GM23338 (cell line): ENCODE measurements at places on chromosomes 16 and 17.

DNA sequence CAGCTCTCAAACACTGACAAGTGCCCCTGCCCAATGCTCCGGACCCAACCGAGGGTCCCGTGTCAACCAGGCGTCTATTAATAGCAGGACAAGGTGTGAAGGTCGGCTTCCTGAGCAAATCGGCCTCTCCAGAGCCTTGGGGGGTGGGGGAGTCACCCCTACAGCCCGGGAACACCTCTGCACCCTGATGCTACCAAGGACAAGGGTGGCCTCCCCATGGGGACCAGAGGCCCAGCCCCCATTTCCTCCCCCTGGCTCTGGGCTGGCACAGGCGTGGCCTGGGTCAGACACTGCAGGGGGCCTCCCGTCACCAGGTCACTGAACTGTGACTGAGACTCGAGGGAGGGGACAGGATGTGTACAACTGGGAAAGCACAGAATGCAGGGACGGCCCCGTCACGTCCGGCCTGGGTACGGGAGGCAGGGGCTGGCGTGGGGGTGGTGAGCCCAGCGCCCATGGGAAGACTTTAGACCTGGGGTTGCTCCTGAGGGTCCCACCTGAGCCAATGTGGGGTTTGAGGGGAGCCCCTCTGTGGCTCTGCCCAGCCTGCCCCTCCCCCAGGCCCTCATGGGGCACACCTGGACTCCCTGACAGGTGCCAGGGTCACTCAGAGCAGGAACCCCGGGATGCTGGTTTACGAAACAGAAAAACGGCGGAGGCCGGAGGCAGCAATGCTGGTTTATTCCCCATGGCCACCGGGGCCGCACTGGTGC, 579 bp upstream of the CYBA start:
- peak; percentile 48 for DNase-seq

GRCh38 chr16:12340151-12340733, 363.7 kb downstream of the SNX29 start:
- DNase-seq = peak; percentile 85

DNA sequence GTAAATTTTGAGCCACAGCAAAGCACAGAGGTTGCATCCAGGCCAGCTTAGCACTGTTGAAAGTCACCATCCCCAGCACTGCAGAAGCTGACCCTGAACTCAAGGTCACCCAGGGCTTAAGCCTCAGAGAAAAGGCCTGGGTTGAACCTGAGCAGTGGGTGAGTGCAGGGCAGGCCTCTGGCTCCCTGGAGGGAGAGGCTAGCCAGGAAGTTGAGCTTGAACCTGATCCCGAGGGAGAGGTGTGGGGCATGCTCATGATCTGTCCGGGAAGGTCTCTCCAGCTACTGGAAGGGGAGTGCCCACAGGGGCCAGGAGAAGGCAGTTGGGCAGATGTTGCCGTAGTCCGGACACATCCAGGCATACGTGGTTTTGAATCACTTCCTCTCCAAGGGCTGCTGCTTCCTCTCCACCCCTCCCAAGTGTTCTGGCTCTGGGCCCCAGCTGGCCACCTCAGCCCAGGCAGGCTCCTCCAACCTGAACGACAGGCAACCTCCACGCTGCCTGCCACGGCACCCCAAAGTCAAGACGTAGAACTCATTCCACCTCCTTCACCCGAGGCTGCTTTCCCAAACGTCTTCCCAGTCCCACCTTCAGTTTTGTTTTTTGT, 18.4 kb downstream of the CARHSP1 start:
- DNase-seq = no peak

- no peak for DNase-seq
Measured at GRCh38 chr17:59219370-59219769, 941 bp upstream of the GDPD1 start.

DNA sequence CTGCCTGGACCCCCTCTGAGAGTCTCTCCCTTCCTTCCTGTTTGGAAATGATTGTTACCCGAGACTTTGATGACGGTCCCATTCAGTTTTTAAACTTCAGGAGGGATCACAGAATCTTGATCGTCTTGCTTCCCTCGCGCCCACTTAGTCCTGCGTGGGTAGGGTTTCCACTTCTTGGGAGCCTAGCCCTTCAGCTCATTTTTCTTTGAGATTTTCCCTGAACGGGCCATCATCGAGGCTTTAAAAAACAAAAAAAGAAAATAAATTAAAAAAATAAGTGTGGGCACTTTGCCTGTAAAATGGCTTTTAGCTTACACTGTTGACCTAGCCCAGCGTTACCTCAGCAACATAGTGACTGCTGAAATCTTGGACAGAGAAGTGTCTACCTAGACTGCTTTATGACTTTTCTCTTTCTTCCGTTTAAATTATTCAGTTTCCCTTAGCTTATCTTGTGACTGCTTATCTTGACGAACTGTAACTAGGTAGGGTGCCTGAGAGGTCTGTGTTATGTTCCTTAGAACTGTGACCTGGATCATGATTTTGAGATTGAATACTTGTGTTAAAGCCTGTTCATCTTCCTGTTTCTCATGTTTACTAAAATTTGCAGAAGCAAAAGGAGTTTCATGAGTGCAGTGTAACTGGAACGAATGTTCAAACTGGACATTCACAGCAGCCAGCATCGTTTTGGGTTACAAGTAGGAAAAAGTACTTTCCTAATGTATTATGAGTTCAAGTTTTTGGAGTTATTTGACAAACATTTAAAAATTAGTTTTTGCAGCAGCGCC, 874 bp downstream of the WWP2 start:
- DNase-seq = no peak

GRCh38 chr17:17972952-17973254, 241 bp downstream of the DRC3 start:
- DNase-seq = no peak

DNA sequence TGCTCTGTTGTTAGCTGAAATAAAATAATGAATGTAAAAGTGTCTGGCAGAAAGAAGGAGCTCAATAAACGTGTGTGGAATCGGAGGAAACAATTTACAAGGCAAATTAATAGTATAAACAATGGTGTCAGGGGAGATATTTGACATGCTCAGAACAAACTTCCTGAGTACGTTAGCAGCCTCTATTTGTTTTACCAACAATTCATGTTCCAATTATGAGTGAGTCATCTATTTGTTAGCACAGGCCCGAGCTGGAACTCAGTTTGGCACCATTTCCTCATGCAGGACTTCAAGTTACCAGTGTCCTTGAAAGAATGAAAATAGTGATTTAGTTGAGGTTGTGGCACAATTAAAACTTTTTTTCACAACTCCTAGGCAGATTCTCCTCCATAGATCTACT, 9.1 kb downstream of the ASIC2 start:
- DNase-seq = no peak

- DNase-seq = no peak
Measured at GRCh38 chr17:21209511-21210175, 4.3 kb downstream of the TMEM11 start.

DNA sequence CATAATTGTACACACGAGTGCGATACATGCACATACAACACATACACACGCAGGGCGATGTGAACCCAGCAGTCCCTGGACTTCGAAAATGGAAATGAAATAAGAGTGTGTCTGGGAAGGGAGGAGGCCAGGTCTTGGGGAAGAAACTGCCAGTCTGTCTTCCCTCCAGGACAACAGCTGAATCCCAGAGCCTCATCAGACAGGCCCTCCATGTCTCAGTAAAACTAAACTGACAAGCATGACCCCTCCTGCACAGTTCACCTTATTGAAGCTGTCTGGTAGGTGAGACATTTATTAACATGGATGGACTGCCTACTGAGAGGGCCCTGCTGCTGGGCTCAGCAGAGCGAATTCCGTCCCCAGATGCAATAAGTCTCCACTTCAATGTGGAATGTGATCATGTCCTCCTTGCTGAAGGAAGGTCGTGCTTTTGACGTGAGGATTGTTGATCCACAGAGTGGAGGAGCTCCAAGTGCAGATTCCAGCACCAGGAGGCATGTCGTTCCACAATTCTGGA, 117.4 kb downstream of the SOX9 start:
- no peak for DNase-seq

DNA sequence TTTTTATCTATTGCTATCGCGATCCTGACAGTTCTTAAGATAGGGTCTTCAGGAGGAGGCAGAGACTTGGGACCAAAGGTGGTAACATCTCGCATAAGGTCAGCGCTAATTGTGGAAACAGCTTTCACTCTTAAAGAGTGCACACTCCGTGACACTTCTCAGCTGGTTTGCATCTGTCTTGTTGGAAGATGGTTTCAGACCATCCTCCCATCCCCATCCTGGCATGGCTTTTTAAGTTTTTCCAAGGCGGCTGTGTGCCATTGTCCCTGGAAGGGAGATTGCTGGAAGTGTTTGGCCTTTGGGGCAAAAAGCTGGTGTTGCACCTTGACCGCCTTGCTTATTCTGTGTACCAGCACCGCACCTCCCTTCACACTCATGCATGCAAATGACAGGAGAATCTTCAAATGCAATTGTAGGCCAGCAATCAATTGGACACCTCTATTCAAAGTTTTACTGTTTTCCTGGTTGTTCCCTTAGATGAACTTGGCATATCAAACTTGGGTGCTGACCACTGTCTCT, 1.5 kb downstream of the SOCS7 start:
- no peak for DNase-seq

DNA sequence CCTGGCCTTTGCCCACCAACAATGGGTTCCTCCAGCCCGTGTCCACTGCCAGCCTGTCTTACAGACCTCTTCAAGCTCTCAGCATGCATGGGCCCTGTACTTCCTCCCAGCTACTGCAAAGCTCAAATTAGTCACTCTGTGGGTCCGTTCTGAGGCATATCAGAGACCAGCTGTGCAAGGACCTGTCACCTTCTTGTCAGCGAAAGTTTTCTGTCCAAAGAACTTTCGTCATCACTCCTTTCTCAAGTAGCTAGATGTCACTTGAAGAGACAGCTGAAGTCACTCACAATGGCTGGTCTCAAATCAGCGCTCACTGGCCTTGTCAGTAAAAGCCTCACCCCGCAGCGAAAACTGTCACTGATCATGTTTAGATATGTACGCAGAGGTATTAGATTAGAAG, 91.4 kb upstream of the DYNLRB2 start:
- no peak for DNase-seq

DNA sequence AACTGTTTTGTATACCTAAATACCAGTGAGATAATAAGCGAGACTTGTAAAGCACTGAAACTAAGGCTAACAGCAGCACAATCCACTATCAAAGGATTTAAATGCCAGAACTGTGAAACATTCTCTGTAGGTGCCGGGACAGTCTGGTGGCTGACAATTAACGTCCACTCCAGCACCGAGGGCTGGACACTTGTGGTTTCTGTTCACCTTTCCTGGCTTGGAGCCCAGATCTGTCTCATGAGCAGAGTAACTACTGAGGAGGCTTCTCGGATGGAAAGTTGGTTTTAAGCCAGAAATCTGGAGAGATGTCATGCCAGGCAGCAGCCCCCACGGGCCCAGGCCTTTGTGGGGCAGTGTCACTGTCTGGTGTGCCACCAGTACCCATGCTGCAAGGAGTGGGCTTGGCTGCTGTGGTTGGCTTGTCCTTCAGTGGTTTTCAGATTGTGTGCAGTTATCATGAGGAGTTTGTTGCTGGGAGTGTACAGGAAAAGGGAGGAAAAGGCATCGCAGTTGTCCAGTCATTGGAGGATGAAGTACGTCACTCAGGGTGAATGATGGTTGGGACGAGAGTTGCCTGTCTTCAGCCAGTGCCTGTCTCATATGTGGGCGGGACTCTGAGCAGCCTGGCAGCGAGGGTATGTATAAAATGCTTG, 35.5 kb downstream of the UBN1 start:
- no peak for DNase-seq

DNA sequence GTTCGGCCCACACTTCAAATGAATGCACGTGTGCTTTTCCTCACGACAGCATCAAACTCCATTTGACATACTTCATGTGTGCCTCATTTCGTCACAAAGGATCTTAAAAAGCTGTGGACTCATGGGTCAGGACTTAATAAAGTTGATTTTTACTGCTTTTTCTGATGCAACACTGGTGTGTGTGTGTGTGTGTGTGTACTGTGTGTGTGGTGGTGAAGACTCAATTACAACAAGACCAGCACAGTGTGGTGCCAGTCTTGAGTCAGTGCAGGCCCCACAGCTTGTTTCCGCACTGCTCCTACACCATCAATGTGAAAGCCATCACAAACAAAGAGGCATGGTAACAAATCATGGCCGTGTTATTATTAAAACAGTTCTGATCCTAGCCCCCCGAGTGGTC, 17.7 kb downstream of the CDIP1 start:
- no peak for DNase-seq

- DNase-seq = no peak
Measured at GRCh38 chr17:65886315-65887245, 305.4 kb downstream of the CEP112 start.
